ENCODE measurements at places on chromosomes 5 and 9. TPM values are rescaled to one million over a fixed set of nuclear protein-coding genes. Genes with fewer than 3 reads are reported as not detected.

GRCh38 chr9:125889112-125889475, 141.9 kb downstream of the PBX3 start:
- no peak for DNase-seq

DNA sequence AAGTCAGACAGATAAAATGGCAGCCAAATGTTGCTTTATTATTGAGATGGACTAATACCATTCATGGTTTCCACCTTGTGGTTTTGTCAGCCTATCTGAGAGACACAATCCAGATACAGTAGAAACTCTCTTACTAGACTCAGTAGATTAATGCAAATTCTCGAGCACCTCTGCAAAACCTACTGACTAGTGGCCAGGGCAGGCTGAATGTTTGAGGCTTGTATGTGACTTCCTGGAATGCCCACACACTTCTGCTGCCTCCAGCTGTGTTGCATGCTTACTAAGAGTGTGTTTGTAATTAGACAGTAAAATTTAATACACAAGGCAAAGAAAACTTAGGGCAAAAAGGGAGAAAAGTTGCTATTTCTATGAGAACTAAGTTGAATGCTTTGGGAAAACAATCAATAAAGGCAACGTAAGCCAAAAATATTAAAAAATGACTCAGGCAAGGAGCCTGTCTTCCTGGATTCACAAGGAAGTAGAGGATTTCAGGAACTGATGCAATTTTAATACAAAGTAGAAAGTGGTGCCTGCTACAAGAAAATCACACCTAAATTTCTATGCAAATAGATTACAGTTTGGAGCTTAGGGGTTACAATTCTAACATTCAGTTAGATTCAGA, 30.2 kb upstream of the CCNG1 start:
- no peak for DNase-seq

DNA sequence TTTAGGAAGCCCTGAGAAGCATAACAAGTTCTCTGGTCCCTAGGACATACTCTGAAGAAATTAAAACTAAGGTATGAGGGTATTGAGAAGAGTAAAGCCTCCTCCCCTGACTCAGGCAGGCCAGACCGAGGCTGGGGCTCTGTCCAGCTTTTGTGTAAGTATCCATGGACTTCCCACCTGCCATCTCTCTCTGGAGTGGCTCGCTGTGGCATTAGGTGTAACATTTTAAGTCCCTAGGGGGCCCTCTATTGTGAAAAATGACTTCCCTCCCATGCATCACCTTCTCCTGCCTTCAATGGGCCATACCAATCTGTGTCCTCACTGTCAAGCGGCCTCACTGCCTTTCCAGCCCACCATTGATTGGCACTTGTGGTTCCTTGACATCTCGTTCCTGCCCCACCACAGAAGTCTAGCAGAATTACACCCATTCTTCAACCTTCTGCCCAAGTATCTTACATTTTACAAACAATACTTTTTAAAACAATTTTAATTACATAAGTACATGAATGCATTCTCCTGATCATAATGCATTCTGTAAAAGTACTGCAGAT, 205.5 kb downstream of the SLIT3 start:
- DNase-seq = no peak

DNA sequence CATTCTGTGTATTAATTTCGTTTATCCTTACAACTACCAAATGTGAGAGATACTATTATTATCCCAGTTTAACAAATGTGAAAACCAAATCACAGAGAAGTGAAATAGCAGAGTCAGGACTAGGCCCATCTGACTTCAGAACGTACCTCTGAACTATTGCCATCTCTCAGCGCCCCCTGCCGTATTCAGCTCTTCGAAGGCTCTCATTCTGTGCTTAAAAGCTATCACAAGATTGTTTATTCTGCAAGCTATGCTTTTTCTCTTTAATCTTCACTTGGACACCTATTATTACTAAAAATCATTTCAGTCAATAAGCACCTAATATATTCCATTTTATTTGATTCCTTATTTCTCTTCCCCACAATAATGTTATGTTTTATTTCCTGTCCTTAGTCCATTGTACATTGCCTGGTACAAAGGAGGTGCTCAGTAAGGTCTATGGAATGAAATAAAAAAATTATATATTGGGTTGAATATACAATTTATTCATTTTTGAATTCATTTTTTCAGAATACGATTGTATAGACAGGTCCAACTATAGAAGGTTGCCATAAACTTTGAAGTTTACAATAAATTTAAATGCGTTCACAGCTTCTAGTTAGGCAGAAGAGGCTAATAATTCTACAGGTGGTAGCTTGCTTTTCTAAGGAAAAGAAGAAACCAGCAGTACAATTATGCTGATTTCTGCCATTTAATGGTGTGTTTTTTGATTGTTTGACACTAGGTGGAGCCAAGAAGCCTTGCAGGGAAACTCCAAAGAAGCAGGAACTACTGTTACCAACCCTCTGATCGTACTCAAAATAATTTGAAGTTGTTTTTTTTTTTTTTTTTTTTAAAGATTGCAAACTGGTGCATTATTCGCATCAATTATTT, 202.2 kb upstream of the DMRTA1 start:
- DNase-seq = no peak

DNA sequence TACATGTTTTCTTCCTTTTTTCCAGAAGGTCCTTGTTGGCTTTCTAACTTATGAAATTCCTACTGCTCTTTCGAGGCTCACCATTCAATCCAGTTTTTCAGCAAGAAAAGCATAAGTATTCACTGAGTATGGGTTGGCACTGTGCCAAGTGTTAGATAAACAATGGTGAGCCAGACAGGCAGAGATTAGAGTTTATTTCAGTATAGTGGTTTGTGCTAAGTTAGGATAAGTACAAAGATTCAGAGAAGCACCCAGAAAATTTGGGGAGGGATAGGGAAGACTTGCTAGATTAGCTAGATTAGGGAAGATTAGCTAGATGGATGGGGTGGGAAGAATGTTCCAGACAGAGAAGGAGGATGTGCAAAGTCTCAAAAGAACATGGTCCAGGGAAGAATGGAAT, 122.9 kb downstream of the OXCT1 start:
- no peak for DNase-seq

- DNase-seq = no peak
Measured at GRCh38 chr5:74040065-74040551, 414.1 kb downstream of the ARHGEF28 start.

DNA sequence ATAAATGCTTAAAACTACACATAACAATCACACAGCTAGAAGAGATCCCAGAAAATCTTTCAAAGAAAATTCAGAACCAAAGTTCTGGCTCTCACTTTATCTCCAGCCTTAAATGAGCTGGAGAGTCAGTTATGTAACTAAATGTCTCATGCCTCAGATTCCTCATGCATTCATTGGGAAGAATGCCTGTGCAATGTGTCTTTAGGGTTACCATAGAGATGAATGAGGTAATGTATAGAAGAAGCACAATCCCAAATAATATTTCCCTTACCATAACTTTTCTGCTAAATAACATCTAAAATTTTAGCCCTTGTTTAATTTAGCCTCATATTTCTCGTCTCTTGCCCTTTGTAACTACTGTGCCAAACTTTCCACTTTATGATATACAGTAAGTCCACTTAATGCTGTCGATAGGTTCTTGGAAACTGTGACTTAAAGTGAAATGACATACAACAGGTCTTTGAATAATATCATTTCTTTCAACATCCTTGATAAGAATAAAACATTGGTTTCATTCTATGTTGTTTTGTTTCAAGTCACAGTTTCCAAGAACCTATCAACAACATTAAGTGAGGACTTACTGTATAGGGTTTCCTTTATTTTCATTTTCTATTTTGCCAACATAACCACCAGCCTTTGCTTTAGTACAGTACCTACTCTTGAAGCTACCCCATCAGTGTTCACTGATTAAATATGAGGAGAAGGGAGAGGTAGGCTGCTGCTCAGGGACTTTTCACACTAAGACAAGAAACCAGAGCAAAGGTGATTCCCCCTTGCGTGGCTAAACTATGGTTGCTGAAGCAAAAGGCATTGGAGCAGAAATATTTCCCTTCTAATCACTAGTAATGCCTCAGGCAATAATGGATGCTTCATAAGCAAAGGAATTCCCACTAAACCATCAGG, 295.7 kb upstream of the PTGER4 start:
- no peak for DNase-seq

GRCh38 chr9:73780916-73781315, 629.3 kb downstream of the ANXA1 start:
- DNase-seq = no peak

DNA sequence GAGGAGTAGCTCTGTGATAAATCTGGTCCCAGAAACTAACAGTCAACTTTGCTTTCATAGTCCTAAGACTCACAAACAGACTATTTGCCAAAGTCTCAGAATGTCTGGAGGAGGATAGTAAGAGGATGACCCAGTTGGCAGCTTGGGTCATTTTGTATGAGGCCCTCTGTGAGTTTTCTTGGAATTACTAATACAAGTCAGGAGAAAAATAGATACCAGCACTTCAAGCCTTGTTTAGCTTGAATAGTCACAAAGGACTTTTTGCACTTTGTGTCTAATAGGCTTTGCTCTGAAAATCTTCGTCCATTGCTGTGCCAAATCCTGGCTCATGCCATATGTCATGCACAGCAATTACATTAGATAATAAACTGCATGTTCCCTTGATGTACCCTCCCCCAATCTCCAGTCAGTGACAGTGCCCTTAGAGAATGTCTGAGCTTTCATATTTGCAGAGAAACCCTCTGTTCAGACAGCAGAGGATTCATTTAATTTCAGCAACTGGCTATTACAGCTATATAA, 612.8 kb downstream of the CSNK1G3 start:
- DNase-seq = no peak

DNA sequence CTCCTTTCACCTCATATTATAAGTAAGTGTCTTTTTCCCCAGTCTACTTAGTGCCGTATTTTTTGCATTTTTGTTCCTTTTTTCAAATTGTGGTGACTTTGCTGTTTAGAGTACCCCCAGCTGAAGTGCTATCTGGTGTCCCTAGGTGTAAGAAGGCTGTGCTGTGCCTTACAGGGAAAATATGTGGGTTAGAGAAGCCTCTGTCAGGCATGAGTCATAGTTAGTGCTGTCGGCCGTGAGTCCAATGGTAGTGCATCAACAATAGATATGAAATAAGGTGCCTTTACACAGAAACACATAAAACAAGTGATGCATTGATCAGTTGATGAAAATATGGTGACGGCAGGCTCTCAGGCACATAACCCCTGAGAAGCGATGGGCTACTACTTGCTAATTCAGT, 20.1 kb downstream of the SYK start:
- DNase-seq = no peak

GRCh38 chr9:86275962-86276361, 6.4 kb downstream of the ISCA1 start:
- DNase-seq = no peak

GRCh38 chr5:143938230-143938629, 126.3 kb downstream of the HMHB1 start:
- DNase-seq = no peak

DNA sequence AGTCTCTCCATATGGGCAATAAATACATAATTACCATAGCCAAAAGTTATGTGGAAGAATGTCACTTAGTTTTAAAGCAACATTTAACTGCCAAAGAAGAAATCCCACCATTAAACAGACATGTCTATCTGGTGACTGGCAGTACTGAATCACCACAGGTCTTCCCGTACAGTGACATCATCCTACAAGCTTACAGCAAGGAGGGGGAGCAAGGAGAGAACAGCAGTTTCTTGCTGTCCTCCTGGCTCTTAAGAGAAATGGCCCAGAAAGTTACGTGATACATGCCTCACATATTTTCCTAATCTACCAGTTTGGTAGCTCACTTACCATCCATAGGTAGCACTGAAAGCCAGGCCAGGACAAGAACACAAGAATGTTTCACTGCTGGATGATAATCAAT, 671.0 kb downstream of the DMRTA1 start:
- DNase-seq = no peak

- DNase-seq = no peak
Measured at GRCh38 chr9:123425261-123425821, 69.3 kb downstream of the CRB2 start.

DNA sequence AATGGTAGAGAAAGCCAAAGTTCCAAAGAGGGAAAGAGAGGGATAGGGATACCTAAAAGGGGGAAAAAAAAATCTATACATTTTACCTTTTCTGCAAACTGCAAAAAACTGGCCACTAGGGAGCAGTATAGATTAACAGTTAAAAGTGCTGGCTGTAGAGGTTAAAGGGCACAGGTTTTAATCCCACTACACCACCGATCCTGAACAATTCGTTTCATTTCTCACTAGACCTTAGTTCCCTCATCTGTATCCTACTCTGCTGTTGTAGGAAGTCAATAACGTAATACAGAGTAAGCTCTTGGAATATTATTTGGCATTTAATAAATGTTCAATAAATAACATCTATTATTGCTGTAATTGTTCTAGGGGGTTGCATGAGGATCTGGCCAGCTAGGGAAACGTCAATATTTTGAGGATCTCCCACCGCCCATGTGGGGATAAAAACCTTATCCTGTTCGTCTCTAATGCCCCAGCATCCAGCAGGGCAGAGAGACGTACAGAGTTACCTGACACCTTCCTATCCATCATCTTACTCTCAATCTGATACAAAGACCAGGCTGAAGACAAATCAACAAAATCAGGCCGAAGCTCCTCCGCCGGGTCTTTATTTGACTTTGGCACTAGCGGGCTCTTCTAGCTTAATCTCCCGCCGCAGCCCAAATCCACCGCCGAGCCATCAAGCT, 757 bp downstream of the CDC26 start:
- no peak for DNase-seq

DNA sequence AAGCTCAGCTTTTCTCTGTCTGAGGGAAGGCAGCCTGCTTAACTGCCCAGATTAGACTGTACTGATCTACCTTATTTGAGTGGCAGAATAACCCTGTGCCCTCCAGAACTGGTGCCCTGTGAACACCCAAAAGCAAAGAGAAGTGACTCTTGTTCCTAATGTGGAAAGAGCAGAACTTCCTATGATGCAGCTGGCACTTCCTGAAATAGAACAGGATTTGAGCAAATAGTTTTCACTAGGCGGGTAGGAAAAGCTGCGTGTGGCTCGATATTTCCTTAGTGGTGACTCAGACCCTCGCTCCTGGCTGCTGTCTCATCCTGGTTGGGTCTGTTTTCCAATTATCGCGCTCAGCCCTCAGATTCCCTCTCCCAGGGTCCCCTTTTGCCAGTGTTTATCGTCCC, 89.9 kb downstream of the SH3TC2 start:
- DNase-seq = no peak

DNA sequence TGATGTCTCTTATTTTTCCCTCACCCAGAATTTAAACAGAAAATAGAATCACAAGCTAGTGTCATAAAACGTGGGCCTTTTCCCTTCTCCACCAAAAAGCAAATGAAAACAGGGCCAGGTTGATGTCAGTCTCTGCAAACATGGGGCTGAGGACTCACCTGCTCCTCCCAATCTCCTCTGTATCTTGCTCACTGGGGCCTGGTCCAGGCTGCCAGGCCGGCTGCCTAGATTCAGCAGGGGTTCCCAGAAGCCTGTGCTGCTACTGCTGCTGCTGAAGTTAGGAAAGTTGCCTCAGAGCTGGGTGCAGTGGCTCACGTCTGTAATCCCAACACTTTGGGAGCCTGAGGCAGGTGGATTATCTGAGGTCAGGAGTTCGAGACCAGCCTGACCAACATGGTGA, 84.3 kb downstream of the PCDH1 start:
- no peak for DNase-seq

The ZNF474 gene
- 0.26 TPM for total RNA-seq

The SLC4A9 gene
- total RNA-seq = 0.13 TPM

The ZSWIM6 gene
- 22.4 TPM for total RNA-seq

The IFNB1 gene
- total RNA-seq = not detected

The SHC3 gene
- total RNA-seq = 4.7 TPM

The CCNJL gene
- total RNA-seq = 12.4 TPM

The FBP2 gene
- 0.29 TPM for total RNA-seq

The SCGB3A2 gene
- not detected for total RNA-seq

The GOLM1 gene
- total RNA-seq = 54.5 TPM

The HMGCR gene
- 97.1 TPM for total RNA-seq

The DMRT2 gene
- total RNA-seq = 0.26 TPM

The SLC27A6 gene
- 7.1 TPM for total RNA-seq

The PITX1 gene
- 20.6 TPM for total RNA-seq

The ANKDD1B gene
- 3.6 TPM for total RNA-seq
